NCI-H2171 treated with DMSO at 0.1 percent for 48 hours (cell line): ENCODE measurements at places on chromosomes 2 and 18.

DNA sequence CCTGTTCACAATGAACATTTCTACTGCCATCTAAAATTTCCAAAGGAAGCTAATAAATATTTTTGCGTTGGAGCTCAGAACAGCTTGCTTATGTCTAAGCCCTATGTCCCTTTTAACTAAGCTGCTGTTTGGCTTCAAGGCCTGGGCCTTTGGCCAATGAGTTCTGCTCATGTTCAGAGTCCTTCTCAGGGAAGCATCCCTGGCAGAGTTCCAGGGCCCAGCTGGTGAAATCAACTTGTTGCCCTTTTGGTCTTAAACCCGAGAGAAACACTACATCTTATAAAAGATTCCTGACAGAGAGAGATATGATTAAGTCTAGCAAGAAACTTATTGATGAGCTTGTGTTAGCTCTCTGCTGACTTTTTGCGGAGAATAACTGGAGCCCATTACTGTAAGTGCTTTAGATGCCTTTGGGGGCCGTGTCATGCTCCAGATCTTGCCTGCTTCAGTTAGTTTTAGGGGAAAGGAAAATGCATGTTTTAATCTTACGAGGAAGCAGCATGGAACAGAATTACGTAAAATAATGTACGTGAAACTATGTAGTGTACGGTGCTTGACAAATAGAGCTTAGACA, 102.5 kb upstream of the NOSTRIN start:
- DNase-seq: peak; percentile 56

DNA sequence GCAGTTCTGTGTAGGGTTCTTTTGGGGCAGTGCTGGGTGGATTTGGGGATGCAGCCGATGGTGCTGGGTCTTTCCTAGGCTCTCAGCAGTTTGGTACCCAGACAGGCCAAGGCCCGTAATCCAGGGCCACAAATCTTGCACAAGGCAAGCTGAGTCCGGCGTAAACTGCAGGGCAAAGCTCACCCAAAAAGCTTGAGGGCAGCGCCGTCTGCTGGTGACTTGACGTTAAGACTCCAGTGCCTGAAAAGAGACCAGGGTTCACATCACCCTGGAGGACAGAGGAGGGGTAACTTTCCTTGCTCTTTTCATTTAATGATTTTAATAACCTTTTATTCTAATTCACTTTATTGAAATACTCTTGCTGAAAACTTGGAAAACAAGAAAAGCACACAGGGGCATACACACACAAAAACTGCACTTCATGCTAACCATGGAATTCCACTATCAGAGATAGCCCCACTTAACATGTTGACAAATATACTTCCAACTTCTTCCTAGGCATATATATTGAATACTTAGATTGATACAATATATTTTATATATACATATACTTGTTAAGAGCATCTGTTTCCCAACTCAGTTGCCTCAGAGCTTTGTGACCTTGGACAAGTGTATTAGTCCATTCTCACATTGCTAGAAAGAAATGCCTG, 38.9 kb downstream of the CNGA3 start:
- DNase-seq: peak; percentile 78

- DNase-seq: no peak
Measured at GRCh38 chr18:49678440-49678839, 116.6 kb downstream of the LIPG start.

DNA sequence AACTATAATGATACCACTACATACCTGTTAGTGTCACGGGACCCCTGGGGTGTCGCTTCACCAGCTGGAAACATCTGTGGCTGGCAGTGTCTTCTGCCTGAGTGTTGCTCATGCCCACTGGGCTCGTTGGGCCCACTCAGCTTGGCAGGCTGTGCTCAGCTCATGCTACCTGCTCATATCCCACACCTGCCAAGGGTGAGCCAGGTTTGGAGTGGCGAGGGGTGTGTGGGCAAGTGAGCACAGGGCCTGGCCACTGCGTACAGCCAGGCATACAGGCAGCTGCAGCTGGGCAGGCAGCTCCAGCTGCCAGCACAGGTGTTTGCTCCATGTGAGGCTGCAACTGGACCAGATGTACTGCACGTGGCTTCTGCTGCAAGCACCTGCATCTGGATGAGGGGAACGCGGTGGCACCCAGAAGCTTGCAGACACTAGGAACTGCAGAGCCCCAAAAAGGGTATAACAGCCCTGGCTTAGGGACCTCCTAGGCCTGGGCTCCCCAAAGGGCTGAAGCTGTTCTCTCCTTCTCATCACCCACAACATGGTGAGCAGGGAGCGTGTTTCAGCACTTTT, 70.1 kb downstream of the SUCLG1 start:
- no peak for DNase-seq

- no peak for DNase-seq
Measured at GRCh38 chr2:203853271-203853670, 14.3 kb upstream of the CTLA4 start.

DNA sequence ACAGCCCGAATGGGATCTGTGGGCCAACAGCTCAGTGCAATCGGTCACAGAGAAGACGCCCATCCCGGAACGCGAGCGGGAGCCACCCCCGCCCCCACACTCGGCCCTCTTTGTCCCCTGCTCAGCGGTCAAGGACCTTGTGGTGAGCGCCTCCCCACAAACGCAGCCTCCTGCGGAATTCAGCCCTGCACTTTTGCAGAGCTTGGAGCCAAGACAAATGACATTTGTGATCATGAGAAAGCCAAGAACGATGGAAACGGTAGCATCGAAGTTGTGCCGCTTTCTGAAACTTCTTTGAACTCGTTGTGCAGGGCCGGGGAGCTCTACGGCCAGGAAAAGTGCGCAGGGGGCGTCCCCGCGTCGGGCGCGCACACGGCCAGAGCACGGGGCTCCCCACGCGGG, 6.7 kb upstream of the SALL3 start:
- no peak for DNase-seq

GRCh38 chr18:23228102-23229061, 93.1 kb downstream of the CABLES1 start:
- DNase-seq: peak; percentile 64

- peak; percentile 40 for DNase-seq
Measured at GRCh38 chr2:55232863-55233657, 572 bp downstream of the RPS27A start.

- peak; percentile 88 for DNase-seq
Measured at GRCh38 chr18:45686891-45687611, 36.9 kb upstream of the SLC14A1 start.

DNA sequence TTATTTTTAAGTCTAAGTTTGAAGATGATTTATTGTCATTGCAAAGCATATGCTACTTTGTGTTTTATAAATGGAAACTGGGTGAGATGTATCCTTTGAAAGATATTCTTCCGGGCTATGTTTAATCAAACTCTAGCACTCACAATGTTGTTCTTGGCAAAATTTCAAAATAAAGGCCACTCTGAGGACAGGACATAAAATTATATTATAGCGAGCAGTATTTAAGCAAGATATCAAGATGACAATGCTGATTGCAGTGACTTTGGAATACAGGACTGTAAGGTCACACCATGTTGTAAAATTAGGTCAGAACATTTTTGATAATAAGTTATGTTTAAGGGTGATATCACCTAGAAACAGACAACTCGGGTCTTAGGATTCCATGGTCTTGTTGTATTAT, 14.2 kb downstream of the RPRM start:
- DNase-seq: no peak

GRCh38 chr2:184890311-184890710, 292.0 kb downstream of the ZNF804A start:
- DNase-seq: no peak

- DNase-seq: no peak
Measured at GRCh38 chr2:236177604-236177966, 9.4 kb upstream of the GBX2 start.

DNA sequence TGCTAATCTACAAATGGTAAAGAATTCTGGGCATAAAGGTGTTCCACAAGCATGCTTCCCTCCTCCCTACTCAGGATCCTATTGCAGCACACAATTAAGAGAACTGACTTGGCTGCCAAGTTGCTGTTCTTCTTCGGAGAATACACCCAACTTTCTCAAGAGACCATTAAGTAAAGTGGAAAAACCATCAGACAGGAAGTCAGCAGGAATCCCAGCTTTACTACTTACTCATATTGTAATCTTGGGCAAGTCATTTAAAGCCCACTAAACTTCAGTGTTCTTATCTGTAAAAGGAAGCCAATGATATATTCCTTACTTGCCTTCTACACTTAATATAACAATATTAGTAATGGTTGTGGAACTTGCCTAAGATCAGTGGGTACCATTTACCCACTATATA, 37.8 kb downstream of the PSTPIP2 start:
- no peak for DNase-seq

DNA sequence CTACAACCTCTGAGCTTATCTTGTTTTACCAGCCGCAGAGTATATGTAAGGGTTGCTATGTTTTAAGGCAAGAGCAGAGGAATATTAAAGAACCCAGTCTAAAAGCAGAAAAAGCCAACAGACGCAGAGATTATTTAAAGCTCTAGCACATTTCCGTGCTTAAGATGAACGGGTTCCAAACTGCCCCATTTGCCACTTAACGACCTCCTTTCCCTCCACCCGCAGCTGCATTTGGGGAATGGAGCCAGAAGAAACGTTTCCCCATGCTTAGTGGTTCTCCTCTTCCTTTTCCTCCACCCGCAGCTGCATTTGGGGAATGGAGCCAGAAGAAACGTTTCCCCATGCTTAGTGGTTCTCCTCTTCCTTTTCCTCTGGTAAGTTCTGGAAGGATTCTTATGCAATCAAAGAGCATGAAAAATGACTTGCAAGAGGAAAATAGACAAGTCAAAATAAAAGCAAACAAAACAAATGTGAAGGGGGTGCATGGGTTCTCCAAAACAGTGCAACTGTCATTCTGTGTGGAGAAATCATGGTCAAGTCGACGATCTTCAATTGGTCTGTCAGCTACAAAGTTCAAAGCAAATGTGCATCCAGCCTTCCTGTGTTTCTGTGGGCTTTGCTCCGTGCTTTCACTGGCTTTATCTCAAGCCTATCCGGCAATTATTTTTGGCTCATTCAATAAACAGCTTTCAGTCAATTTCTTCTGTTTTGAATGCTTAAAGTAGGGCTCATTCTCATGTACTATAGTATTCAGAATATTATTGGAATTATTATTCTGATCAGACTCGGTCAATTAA, 57.8 kb downstream of the DIPK1C start:
- DNase-seq: no peak

DNA sequence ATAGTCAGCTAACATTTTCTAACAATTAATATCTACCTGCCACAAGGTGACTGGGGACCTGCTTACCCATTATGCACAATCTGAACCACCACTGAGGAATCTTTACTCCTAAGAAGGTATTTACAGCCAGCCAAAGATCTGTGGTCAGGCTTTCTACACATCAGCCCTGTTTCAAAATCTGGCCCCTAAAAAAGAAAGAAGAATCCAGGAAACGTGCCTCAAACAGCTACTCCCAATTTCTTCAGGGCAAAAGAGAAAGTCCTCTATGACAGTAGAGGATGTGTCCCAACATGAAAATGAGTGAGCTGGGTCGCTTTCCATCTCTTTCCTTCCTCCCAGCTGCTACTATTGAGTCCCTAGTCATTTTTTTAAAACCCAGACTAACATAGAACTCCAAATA, 79.5 kb downstream of the EPB41L3 start:
- peak; percentile 24 for DNase-seq

DNA sequence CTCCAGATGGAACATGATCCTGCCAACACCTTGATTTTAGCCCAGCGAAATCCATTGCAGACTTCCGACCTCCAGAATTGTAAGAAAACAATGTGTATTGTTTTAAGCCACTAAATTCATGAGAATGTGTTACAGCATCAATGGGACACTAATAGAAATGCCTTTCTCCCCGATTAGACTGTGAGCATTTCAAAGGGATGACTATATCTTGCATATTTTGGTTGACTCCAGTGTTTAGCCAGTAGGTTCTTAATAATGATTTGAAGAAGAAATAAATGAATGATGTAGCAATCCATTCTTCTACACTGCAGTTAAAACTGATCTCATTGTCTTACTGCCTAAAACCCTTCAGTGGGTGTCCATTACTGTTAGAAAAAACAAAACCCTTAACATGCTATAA, 67.4 kb upstream of the ACVR1C start:
- DNase-seq: no peak

DNA sequence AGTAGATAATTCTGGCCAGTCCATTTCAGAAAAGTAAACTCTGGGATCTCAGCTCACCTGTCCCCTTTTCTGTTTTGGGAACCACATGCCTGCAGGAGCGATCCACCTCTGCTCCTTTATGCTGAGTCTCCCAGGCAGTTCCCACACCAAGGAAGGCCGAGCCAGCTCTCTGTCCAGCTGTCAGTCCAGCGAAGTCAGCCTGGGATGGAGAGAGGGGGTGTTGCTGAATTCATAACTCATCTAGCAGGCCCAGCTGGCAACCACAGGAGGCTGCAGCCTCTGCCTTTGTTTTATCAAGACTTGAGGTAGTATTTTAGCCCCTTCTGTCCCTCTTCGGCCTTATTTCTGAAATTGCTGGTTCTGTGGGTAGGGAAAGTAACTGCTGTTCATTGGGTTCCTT, 209.9 kb downstream of the ARL4C start:
- DNase-seq: no peak

- no peak for DNase-seq
Measured at GRCh38 chr2:54227798-54228197, 28.2 kb downstream of the TSPYL6 start.

- DNase-seq: no peak
Measured at GRCh38 chr2:3265981-3266924, 111.4 kb downstream of the EIPR1 start.

DNA sequence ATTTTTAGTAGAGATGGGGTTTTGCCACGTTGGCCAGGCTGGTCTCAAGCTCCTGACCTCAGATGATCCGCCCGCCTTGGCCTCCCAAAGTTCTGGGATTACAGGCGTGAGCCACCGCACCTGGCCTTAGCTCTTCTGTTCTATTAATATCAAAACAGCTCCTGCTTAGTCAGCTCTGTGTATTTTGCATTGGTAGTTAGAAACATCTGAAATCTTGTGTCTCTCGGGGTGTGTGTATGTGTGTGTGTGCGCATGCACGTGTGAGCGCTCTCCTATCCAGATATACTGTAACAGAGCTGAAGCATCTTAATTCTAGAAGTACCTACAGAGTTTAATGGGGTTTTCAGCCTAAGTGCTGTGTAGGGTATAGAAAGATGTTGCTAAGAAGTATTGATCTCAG, 33.7 kb downstream of the SETBP1 start:
- no peak for DNase-seq

DNA sequence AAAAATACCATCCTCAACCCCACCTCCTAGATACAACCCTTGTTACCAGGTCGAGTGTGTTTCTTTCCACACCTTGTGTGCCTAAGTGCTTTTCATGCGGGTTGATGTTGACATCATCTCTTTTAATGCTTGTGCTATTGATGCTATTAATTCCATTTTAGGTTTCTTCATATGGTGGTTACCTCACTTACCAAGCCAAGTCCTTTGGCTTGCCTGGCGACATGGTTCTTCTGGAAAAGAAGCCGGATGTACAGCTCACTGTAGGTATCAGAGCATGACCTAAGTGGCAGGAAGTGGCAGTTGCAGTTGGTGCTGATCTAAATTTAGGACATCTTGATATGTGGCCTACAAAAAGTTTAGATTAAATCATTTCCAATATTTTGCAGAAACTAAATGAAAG, 149.9 kb upstream of the TTC39C start:
- DNase-seq: no peak

GRCh38 chr2:233329489-233330135, 22.0 kb downstream of the SAG start:
- DNase-seq: peak; percentile 58
